ENCODE measurements at places on chromosomes 16 and 17.

DNA sequence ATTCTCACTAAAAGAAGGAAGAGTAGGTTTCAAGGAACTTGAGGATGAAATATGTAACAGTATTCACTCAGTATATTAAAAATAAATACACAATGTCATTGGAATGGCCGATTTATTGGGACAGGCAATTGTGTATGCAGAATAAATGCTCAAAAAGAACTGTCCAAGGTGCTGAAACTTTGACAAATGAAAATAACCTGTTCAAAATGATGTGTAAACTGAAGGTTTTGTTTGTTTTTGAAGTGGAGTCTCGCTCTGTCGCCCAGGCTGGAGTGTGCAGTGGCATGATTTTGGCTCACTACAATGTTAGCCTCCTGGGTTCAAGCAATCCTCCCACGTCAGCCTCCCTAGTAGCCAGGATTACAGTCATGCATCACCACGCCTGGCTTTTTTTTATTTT, 318.7 kb upstream of the RBFOX1 start:
- DNase-seq, result no peak

GRCh38 chr17:49315551-49316257, 46.3 kb downstream of the ZNF652 start:
- DNase-seq, result peak; percentile 70

DNA sequence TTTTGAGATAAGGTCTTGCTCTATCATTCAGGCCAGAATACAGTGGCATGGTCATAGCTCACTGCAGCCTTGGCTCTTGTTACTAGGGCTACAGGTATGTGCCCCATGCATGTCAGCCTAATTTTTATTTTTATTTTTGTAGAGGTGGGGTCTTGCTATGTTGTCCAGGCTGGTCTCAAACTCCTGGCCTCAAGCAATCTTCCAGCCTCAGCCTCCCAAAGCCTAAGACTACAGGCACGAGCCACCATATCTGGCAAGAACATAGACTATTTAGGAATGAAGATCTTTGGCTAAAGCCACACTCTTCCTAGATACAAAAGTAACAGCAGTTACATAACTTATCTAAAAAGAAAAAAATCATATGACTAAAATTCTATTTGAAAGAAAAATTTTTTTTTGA, 15.6 kb upstream of the DDX19A start:
- no peak for DNase-seq

DNA sequence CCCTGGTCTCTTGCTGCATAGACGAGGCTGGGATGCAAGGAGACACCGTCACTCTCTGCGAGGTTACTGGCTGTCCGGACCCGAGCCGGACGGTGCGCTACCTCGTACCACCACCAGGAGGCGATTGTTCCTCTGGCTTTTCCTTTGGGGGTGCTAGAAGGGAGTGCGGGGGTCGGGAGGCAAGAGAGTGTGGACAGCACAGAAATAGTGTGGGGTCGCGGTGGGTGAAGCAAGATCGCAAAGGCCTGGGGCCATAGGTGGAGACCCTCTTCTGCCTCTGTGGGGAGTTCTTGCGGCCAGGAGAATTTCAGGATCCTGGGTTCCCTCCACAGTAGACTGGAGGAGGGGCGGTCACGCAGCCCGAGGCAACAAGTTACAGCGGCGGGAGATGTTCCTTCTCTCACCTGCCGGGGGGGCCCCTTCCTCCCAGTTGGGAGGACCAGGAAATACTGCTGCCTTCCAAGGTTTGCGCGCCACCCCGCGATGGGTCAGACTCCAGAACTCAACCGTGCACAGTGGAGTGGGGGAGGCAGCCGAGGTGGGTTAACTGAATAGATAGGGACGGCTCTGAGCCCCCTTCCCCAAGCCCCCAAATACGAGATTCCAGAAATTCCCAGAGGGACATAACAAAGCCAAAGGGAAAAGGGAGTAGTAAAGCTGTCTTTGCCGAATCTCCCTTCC, 6.9 kb downstream of the PHOSPHO1 start:
- peak; percentile 75 for DNase-seq

- DNase-seq, result no peak
Measured at GRCh38 chr17:33942414-33942813, 312.7 kb upstream of the CCL2 start.

DNA sequence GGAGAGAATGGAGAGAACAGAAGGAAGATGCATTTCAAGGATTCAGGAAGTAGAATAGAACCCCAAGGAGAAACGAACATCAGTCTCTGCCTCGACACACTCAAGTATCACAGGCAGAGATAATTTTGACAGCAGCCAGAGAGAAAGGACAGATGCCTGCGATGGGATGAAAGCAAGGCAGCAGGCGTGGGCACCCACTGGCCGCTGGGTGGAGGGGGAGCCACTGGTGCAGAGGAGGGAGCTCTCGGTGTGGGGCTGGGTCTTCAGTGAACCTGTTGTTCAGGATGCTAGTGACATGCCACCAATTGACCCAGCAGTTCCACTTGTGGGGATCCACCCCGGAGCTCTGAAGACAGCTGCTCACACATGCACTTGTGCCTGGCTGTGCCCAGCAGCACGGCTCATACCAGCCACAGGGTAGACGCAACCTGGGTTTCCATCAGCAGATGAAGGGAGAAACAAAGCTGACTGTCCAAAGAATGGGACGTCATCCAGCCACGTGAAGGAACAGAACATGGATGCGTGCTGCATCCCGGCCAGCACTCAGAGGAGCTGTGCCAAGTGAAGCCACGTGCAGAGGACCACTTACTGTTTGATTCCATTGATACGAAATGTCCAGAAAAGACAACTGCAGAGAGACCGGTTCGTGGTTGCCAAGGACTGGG, 127.0 kb downstream of the BANP start:
- no peak for DNase-seq

DNA sequence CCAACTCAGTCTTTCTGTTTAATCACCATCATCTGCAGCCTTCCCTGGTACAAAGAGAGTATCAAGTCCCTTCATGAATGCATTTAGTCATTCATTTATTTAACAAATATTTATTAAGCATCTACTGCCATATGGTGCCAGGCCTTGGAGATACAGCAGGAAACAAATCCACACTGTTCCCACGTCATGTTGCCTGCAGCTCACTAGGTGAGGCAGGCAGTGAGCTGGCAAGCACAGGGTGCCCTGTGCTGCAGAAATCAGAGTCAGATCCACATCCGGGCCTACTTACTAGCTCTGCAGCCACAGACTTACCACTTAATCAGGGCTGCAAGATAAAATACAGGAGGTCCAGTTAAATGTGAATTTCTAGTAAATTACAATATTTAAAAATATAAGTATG, 38.5 kb upstream of the CES5A start:
- DNase-seq, result no peak

- DNase-seq, result no peak
Measured at GRCh38 chr16:55503726-55504550, 4.9 kb upstream of the LPCAT2 start.

DNA sequence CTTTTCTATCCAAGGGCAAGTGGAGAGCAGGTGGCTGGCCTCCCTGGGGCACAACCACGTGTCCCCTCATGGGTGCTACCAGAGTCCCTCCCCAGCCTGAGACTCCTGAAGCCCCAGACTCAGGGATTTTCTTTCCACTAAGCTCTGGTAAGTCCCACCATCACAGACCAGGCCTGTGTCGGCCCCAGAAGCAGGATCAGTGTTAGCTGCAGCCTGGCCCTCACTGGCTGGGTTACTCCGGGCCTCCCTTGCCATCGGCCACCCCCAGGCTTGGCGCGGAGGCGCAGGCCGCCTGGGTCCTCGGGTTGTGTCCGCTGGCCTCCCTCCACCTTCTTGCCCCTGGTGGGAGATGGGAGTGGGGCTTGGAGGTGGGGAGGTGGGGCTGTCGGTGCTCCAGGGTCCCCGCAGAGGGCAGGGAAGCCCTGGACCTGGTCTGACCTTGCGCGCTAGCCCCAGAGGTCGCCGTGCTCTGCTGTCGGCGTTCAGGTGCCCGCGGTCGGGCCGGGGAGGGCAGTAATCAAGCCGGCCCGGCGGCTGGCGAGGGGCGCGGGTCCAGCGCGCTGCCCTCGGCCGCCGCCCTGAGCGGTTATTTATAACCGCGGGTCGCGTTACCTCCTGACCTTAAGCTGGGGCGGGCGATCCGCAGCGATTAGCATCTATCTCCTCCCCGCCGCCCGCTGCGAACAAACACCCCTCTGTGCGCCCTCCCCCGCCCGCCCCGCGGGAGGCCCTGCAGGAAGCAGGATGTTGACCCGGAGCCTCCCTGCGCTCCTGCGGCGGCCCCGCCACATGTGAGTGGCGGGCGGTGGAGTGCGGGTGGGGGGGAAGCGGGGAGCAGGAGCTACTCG, 78.1 kb upstream of the TOB1 start:
- DNase-seq, result peak; percentile 74

GRCh38 chr17:7710301-7710700, 5.3 kb downstream of the EFNB3 start:
- no peak for DNase-seq

DNA sequence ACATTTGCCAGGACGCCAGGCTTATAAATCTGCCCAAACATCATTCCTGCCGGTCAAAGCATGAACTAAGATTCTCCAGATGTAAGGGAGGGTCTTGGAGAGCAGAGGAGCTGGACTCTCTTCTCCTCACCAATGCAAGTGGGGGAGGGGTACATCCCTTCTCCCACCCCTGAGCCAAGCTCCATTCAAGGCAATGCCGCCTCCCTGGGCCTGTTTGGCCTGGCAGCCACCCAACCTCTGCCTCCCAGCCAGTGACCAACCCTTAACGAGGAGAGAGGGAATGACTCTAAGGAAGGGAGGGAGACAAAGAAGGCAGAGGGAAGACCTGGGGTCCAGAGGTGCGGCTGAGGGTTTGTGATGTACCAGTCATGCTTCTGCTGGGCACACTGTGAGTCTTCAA, 13.8 kb downstream of the C17orf50 start:
- DNase-seq, result no peak

DNA sequence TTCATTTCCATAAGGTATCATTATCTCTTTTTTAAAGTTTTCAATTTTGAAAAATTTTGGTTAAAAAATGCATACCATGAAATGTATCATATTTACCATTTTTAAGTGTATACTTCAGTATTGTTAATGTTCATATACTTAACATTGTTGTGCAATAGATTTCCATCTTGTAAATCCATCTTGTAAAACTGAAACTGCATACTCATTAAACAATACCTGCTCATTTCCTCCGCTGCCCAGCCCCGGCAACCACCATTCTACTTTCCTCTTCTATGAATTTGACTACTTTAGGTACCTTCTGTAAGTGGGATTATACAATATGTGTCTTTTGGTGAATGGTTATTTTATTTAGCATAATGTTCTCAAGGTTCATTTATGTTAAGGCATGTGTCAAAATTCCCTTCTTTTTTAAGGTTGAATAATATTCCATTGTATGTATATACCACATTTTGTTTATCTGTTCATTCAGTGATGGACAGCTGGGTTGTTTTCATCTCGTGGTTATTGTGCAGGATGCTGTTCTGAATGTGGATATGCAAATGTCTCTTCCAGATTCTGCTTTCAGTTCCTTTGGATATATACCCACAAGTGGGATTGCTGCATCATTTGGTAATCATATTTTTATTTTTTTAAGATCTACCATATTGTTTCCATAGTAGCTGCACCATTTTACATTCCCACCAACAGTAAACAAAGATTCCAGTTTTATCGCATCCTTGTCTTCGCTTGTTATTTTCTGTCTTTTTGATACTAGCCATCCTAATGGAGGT, 6.7 kb downstream of the CCL2 start:
- DNase-seq, result no peak

DNA sequence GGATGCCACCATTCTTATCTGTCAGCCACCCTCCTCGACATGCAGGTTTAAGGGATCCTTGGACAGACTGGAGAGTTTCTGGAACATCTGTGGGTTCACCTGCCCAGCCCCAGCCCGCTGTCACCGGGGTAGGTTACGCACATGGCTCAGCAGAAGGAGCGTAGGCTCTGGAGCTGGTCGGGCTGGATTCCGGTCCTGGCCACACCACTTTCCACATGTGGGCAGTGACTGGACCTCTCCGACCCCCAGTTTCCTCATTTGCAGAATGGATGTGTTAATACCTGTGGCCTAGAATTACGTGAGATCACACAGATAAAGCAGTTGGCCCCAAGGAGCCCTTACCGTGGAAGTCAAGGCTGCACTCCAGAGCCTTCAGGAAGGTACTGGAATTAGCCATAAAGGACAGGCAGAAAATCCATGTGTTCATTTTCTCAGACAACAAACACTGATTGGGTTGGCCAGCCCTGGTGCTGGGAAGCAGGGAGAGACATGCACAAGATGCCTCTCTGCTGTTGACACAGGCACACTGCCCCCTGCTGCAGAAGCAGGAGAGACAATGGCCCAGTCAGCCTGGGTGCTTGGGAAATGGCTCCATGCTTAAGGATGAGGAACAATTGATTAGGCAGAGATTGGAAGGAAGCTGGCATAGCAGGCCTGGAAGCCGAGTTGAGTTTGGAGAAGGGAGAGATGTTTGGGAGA, 58.8 kb downstream of the SF3B3 start:
- no peak for DNase-seq

GRCh38 chr17:321386-321941, 31.1 kb downstream of the RPH3AL start:
- DNase-seq, result no peak

GRCh38 chr16:27963471-27963965, 100.0 kb downstream of the GSG1L start:
- DNase-seq, result no peak

- no peak for DNase-seq
Measured at GRCh38 chr17:57706761-57707160, 38.3 kb downstream of the CCDC182 start.

- no peak for DNase-seq
Measured at GRCh38 chr17:46010597-46011186, 11.6 kb downstream of the STH start.

- no peak for DNase-seq
Measured at GRCh38 chr17:68048996-68049395, 13.5 kb downstream of the KPNA2 start.

DNA sequence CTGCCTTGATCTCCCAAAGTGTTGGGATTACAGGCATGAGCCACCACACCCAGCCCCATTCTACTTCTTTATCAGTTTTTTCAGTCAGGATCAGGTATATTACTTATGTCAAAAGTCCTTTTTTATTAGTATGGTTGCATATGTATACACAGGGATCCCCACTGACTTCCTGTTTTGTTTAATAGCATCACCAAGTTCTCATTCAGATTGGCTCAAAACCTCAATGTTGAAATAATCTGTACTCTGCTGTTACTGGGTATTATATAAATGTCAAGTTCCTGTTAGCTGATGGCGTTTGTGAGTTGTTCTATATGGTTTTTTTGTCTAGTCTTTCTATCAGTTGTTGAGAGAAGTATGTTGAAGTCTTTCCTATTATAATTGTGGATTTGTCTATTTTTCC, 168.5 kb downstream of the BCAS3 start:
- no peak for DNase-seq

- no peak for DNase-seq
Measured at GRCh38 chr16:82761236-82761635, 134.5 kb downstream of the CDH13 start.

DNA sequence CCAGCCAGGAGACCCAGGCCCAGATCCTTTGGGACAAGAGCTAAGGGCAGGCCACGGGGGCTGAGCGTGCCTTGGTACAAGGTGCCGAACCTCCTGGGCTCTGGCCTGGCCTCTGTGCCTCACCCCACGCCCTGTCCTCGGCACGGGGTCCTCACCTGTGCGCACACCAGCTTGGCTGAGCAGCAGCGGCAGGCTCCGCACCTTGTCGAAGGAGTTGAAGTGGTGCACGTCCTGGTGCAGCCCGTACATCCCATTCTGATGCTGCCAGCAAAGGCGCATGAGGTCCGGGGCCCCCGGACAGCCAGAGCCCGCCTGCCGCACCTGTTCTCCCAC, 5.3 kb downstream of the SGSH start:
- no peak for DNase-seq

GRCh38 chr16:82133798-82134197, 36.2 kb downstream of the MPHOSPH6 start:
- no peak for DNase-seq

All from stimulated activated CD4-positive, alpha-beta T cell treated with anti-CD3 and anti-CD28 coated beads, Interleukin-4, amount 100 ng/mL, for 1 hour (primary cell).